Activated CD8-positive, alpha-beta memory T cell treated with anti-CD3 and anti-CD28 coated beads for 48 hours (primary cell): ENCODE measurements at places on chromosomes 5 and 9.

- DNase-seq, result no peak
These were observed 1151.6 kb upstream of the CDH9 start for GRCh38 chr5:28190011-28190410.

DNA sequence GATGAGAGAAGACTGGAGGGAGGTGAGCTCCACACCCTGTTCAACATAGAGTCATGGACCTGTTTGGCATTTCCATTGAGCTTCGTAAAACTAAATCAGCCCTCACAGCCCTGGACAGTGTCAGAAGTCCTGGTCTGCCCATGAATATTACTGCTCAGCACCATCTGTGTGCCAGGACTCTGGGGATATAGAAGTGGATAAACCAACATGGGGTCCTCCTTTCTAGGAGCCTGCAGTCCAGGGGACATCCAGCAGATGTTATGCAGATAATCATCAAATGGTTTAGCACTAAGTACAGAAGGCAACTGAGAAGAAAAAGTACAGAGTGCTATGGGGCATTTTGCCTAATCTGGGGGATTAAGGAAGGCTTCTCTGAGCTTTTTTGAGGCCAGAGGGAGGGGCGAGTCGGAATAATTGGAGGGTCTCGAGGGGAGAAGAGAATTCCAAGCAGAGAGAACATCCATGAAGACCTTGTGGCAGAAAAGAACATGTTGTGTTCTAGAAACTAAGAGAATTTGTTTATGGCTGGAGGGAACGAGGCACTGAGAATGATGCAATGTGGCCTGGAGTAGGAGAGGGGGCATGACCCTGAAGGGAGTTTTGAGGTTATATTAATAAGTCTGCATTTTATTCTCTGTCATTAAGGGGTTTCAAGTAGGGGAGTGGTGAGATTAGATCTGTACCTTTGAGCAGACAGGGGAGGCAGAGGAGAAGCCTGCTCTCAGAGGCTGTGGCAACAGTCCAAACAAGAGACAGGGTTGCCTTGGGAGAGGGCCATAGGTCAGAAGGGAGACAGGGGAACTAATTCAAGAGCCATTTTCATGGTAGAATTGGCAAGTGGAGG, 63.5 kb upstream of the SLC2A8 start:
- no peak for DNase-seq

- no peak for DNase-seq
These were observed 45.2 kb upstream of the ANKRD31 start for GRCh38 chr5:75281716-75282465.

DNA sequence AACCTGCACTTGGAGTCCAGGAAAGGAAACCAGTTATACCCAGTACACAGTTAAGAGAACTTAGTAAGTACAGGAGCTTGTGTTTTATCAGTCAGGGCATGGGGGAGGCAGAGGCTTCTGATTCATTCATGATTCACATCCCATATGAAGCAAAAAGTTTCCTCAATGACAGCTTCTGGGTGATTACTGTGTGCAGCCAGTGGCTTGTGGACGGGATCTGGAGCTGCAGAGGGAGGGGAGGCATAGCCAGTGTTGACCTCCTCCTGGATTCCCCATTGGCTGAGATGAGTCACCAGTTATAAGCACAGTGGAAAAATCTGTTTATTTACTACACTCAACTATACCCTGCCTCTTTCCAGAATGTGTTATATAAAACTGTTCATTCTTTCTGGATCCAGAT, 17.7 kb downstream of the IL31RA start:
- peak; percentile 40 for DNase-seq

GRCh38 chr5:6961837-6962635, 248.8 kb downstream of the TENT4A start:
- no peak for DNase-seq

- no peak for DNase-seq
These were observed 7.3 kb downstream of the BHMT2 start for GRCh38 chr5:79076819-79077218.
